ENCODE measurements at places on chromosomes 5 and 9. TPM values are rescaled to one million over a fixed set of nuclear protein-coding genes. Genes with fewer than 3 reads are reported as not detected.

- peak; percentile 51 for DNase-seq
Observed at GRCh38 chr9:95505717-95506427, 10.9 kb downstream of the PTCH1 start.

The FOXD4L4 gene
- total RNA-seq, result 0.12 TPM

DNA sequence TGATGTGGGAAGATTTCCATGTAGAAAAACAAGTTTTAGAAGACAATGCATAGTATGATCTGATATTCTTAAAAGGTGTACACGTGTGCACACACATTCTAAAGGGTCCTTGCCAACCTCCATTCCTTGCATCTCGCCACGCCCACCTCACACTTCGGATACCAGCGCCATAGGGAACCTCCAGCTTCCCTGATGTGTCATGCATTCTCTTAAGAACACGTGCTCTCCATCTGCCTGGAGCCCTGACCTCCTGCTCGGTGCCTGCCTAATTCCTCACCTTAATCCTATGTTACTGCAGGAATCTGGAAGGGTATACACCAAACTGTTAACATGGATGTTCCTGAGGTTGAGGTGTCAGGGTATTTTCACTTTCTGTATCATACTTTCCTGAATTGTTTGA, 63.1 kb downstream of the PTCD2 start:
- DNase-seq, result no peak

The ZNF883 gene
- 0.29 TPM for total RNA-seq

Data from activated CD4-positive, alpha-beta memory T cell treated with anti-CD3 and anti-CD28 coated beads for 36 hours (primary cell).